ENCODE measurements at places on chromosomes 5 and 9.

- DNase-seq: no peak
Measured at GRCh38 chr9:27003426-27004077, 1.9 kb downstream of the LRRC19 start.

DNA sequence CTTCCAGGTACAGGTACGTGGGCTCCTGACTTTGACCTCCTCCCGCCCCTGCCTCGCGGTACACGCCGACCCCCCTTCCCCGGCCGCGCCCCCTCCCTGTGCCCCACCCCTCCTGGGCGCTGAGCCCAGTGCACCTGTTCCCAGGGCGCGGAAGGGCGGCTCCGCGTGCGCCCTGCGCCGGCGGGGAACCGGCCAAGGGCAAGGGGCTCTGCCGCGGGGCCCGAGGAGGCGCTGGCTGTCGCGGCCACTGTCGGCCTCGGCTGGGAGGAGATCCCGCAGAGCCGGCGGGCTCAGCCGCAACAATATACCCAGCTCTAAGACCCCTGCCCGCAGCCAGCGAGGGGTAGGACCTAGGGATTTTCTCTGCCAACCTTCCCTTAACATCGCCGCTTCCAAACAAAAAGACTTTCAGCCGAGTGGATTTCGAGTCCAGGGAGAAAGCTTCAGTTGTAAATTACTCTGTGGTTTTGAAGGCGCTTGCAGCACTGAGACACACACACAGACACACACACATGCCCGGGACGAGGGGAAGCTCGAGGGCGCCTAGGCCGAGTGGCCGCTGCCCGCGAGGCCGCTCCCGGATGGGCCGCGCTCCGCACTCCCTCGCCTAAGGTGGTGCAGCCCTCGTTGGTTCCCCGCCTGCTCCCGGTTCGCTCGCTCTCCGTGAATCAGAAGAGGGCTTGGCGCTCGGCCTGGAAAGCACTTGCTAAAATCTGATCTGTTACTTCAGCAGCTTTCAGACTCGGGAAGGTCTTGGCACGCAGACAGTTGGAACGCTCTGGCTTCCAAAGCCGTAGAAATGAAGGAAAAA is 1.2 kb downstream of the FGF18 start:
- no peak for DNase-seq

DNA sequence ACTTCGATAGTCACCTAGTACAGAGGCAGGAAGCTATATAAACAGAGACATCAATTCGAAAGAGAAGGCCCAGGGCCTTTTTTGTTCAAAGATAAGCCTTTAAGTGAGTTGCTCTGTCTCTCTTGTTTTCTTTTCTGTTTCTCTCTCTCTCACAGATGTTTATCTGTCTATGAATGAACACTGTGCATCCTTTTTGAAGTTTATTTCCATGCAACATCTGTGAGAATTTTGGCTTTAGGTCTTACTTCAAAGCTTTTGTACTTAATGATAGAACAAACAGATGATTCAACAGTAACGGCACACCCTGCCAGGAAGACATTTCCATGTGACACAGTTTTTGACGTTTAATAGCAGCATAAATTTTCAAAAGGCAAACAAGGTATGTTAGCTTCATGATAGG is 1413.1 kb upstream of the CDH6 start:
- no peak for DNase-seq

- peak; percentile 31 for DNase-seq
Measured at GRCh38 chr5:131536211-131536826, 98.7 kb downstream of the RAPGEF6 start.

Measured in CD4-positive, alpha-beta T cell treated with Interleukin-15 for 1 hour (primary cell).